ENCODE measurements at places on chromosomes 12 and 14.
A peak's percentile ranks its signal among the peaks of the same experiment; 100 is the strongest.

DNA sequence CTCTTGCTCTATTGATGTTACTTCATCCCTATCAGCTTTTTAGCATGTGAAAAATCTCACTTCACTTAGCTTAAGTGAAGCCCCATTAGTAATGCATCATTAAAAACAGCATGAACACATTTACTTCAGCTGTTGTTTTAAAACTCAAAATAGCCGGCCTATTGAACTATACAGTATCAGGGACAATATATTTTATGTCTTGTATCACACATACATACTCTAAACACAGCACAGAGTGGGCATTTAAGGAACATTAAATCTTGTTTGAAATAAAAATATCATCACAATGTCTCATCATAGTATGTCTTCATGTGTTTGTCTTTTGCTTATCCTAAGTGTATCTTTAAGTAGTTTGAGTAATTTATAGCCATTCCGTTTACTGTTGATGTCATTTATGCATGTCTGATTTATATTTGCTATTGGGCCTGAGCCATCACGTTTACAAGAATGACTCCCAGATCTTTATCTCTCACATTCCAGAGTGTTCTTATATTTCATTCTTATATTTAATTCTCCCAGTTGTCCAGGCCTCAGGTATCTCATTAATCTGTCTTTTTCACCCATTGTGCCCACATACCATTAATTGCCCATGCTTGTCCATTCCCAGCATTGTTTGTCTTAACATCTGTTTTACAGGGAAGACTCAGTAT lies 57.5 kb downstream of the ARHGAP5 start:
- no peak for DNase-seq

GRCh38 chr12:83656004-83656403 lies 969.3 kb downstream of the TMTC2 start:
- no peak for DNase-seq

DNA sequence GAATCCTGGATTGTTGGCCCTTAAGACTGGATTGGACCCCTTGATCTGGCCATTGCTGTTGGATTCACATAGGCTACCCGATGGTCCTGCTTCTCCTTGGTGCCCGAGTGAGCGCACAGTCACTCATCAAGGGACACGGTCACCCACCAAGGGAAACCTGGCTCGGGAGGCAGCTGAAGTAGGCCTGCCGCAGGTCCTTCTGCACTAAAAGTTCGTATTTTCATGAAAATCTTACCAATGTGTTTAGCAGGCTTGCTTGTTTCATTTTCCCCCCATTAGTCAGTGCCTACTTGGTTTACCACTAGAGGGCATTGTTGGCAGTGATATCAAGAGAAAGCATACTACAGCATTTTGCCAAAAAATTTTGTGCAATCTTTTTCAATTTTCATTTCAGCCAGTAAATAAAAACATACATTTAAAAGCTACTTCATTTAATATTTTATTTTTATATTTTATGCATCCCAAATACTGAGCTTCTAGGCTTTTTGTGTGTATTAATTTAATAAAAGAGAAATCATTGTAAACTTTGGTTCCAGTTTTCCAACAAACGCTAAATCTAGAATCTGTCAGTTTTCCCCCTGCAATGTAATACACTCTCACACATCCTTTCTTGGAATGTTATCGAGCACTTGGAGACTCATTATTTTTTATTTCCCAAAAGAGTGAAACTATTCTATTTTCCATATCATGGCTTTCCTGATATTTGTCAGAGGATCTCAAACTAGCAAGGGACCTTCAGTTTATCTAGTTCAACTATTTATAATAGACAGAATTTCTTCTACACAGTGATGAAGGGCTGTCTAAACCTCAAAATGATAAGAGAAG lies 116.7 kb downstream of the LMNTD1 start:
- no peak for DNase-seq

DNA sequence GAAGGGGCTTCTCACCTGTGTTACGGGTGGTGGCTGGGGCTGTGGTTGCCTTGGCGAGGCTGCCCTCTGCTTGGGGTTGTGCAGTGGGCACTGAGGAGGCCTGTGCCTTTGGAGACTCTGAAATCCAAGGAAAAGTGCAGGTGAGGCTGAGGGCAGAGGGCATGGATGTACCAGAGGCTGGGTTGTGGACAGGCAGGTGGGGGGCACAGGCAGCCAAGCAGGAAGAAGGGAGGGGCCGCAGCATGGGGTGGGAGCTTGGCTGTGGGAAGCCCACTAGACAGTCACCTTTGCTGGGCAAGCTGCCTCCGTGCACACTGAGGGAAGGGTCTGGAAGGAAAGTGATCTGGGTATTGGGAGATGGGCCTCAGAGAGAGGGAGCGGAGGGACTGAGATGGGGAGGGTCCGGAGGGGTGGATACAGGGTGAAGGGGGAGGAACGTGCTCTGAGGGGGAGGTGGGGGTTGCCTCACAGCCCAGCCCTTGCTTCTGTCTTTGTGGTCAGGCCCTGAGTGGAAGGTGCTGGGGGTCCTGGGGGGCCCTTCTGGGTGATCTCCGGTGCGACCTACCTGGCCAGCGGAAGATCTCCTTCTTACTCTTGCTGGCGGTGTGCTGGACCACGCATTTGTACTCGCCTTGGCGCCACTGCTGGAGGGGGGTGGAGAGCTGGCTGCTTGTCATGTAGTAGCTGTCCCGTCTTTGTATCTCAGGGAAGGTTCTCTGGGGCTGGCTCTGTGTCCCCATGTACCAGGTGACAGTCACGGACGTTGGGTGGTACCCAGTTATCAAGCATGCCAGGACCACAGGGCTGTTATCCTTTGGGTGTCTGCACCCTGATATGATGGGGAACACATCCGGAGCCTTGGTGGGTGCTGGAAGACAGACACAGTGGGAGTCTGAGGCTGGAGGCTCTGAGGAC lies 318.7 kb downstream of the TMEM121 start:
- DNase-seq: no peak

DNA sequence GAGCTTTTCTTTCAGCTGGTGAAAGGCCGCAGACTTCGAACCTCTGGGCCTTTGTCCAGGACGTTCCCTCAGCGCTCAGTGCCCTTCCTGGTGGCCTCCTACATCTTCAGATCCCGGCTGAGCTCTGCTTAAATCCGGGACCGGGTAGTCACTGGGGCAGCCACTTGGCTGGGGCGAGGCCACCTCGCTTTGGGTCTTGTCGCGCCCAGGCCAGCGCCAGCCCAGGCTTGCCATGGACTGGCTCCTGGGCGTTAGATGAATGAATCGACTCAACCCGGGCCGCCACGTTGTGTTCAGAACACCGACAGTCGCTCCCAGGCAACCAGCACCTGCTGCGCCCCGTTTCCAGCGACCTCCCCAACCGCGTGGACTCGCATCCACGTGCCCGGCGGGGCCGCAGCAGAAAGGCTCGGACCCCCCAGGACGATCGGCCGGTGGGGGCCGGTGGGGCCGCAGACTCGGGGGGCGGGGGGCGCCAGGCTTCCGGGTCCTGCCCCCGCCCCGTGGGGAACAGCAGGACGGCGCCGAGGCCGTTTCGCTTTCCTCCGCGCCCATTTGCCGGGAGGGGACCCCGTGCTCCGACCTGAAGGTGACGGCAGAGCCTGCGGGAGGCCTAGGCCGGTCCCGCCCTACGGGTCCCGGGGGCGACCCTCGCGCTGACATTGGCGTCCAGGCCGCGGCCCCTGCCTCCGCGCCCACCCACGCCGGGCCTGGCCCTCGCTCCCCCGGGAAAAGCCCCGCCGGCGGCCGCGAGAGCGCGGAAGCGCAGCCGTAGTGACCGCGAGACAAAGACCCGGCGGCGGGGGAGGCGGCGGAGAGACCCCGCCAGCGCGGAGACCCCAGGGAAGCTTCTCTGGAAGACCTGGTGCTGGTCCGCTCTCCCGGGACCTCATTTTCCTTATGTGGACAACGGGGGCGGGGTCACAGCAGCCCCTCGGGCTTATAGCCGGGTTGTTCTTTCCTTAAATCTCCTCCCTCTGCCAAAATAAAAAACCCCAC lies 37.3 kb upstream of the RCOR1 start:
- peak; percentile 43 for DNase-seq

DNA sequence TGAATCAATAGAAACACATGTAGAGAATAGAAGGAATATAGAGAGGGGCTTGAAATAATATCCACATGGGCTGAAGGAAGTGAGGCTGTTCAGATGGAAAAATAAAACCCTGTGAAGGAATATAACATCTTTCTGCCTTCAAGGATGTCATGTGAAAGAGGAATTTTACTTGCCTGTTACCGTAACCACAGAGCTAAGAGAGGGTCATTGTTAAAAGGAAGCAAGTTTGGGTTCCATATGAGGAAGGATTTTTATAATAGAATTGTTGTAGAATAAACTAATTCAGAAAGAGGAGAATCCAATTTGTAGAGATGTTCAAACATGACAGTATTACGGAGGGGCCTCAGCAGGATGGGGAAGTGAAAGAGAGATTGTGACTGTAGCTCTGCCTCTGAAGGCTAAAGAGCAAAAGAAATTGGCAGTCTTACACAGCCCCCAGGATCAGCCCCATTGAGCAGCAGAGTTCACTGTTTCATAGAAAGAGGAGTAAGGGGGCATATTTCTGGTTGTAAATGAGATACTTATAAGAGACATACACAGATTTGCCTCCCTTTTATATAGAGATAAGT lies 41.8 kb upstream of the PTPRR start:
- no peak for DNase-seq

GRCh38 chr14:100737526-100737925 lies 10.8 kb downstream of the DLK1 start:
- DNase-seq: no peak

GRCh38 chr12:561391-561705 lies 101.6 kb downstream of the B4GALNT3 start:
- DNase-seq: no peak

DNA sequence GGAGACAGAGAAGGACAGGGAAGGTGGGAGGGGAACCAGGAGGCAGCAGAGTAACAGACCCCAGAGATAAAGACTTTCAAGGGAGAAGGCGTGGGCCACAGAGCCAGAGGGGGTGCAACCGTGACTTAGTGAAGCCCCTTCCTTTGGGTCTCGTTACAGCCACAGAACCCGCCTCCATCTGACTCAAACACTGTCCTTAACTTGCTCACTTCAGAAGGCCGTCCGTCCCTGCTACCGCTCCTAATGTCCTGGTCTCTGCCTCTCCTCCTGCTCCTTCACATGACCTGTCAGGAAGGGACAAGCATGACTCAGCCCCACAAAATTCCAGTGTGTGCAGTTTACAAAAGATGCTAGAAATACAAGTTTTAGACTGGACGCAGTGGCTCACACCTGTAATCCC lies 18.0 kb downstream of the RIMBP2 start:
- no peak for DNase-seq

DNA sequence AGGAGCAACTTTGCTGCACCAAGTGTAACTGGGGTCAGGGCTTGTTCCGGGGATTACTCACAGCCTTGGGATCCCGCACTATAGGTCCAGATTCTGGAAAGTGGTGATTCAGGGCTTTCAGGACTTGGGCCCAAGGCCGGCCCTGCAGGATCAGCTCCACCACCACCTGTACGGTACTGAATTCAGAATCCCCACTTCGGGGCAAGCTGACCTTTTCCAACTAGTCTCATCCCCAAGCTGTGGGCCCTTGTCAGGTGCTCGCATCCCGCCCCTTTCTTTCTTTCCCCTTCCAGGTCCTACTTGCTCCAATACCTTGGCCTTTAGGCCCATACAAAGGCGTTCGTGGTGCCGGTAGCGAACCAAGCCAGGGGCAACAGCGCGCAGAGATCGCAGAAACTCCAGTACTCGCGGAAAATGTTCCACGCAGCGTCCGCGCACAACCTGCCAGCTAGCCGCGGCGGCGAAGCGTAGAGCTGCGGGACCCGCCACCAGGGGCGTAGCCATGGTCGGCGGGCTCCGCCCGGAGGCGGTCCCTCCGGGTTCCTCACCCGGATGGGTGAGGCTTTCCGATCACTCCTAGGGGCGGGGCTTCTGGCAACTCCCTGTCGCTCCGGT lies 487 bp downstream of the TINF2 start:
- DNase-seq: peak; percentile 91

DNA sequence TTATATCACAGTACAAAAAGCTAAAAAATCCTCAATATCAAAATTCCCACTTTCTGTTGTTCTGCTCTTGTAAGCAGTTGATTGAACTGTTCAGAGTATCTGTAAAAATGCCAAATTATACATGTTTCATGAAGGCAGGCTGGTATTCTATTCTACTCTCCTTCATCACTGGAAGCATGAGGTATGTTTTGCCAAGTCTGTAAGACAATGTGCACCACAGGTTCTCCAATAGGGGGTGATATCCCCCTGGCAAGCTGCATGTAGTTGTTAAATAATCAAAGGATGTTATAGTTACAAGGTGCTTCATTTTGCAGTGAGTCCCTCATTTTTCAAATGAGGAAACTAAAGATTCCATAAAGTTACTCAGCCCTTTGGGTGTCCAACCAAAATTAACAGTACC lies 15.1 kb upstream of the NEK9 start:
- DNase-seq: no peak

DNA sequence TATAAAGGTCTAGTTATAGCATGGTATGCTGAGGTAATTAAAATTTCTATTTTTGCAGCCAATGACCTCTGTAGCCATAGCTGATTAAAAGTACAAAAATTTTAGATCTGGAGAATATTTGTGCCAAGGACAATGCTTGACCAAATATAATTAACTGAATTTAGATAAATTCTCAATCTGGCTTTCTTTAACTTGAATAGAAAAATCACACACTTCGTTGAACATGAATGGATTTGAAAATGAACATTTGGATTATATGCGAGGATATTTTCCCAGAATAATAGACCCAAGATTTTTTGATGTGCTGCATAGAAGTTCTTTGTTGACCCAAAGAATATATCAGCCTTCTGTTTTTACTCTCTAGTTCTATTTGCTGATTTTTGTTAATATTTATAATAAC lies 38.4 kb upstream of the G2E3 start:
- DNase-seq: no peak

DNA sequence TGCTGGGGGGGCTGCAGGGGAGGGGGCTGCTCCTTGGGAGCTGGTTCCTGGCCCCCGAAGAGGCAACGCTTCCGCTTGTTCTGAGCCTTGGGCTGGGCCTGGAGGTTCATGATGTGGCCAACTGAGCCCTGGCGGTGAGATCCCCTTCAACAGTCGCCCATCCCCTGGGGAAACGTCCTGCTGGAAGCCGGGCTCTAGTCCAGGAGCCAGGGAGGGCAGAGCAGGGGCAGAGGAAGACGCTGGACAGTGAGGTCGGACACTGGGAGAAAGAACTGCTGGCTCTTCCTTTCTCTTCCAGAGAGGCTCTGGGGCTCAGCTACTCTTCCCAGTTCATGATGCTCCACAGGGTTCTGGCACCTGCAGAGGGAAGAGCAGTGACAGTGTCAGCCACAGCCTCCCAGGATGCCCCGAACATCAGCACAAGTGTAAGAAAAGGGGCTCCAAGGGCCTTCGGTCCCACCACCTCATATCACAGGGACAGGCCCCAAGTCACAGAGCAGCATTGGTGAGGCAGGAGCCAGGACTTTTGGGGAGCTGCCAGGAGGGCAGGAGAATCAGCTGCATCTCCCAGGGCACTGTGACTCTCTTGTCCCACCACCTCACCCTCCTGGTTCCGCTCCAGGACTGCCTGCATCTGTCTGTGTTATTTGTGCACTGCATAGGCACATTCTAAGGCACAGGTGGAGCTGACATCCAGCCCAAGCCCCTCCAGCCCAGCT lies 25.9 kb upstream of the PNMA1 start:
- DNase-seq: no peak

GRCh38 chr12:72273851-72274351 lies 1.7 kb downstream of the TRHDE start:
- DNase-seq: no peak

- no peak for DNase-seq
Measured at GRCh38 chr14:101726295-101726953, 35.1 kb upstream of the PPP2R5C start.

All from activated T-cell treated with anti-CD3 and anti-CD28 coated beads for 4 hours (primary cell).